Kidney tubule cell (primary cell): ENCODE measurements at places on chromosomes 16 and 17.

- peak; percentile 38 for DNase-seq
Measured at GRCh38 chr16:23339787-23340186, 37.7 kb downstream of the SCNN1B start.

DNA sequence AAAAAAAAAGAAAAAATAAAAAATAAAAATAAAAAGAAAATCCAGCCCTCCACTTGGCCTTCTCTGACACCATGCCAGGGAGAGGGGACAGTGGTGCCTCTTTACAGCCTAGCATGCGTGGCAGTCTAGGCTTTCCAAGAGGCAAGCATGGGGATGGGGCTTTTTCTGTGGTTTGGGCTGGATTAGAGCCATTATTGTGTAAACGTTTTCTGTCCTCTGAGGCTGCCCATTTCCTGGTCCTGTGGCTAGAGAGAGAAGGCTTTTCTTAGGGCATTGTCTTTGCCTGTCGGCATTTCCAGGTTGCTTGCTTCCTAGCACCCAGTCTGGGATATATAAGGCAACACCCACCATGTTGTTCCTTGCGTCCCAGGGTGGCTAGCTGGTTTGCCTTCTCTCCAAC lies 2.7 kb upstream of the DHRS7B start:
- DNase-seq: peak; percentile 44

GRCh38 chr16:24051125-24051524 lies 205.0 kb upstream of the CACNG3 start:
- DNase-seq: no peak

DNA sequence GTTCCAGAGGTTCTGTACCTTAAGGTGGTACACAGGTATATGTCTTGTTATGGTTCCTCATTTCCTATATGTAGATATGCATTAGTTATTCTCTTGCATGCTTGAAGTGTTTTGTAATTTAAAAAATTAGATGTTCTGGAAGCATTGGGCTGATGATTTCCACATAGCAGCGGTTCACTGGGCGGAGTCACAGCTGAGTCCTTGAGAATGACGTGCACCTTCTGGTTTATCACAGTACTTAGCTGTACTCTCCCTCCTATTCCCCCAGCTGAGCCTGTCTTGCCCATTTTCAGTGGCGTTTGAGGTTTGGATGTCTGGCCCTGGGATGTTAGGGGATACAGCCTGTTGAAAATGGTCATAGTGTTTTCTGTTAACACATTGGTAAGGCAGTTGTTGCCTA lies 327.1 kb downstream of the SNX29 start:
- DNase-seq: no peak

GRCh38 chr16:79656553-79657115 lies 56.1 kb upstream of the MAF start:
- DNase-seq: no peak

DNA sequence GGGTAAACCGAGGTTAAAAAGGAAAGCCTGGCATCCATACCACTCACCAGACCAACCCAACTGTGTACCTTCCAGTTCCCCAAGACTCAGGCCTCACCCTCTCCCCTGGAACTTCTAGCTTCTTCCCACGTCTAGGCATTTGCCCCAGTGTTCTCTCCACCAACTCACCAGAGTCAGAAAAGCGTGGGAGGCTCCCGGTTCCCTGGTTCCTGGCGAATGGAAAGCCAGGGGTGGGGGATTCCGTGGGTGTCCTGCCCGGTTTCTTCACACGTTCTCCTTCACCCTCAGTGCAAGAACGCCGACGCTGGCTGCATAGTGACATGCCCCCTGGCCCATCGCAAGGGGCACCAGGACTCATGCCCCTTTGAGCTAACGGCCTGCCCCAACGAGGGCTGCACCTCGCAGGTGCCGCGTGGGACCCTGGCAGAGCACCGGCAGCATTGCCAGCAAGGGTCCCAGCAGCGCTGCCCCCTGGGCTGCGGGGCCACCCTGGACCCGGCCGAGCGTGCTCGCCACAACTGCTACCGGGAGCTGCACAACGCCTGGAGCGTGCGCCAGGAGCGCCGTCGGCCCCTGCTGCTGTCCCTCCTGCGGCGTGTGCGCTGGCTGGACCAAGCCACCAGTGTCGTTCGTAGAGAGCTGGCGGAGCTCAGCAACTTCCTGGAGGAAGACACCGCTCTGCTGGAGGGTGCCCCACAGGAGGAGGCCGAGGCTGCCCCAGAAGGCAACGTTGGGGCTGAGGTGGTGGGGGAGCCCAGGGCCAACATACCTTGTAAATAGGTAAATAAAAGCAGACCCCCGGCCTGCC lies 1.7 kb downstream of the RNF151 start:
- no peak for DNase-seq

DNA sequence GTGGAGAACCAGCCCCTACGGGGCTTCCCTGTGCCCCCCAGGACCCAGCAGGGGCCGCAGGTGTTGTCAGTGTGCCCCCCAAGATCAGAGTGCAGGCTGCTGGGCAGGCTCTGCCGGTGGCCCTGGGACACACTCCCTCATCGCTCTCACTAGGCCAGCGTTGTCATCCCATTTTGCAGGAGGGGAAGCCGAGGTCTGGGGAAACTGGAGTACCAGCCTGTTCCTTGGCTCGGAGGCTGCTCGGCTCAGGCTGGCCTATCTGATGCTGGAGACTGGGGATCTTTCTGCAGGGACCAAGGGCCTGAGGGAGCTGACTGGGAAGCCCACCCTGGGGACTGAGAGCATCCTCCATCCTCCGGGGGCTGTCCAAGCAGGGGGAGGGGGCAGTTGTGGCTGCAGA lies 74.2 kb upstream of the CBX4 start:
- DNase-seq: no peak

DNA sequence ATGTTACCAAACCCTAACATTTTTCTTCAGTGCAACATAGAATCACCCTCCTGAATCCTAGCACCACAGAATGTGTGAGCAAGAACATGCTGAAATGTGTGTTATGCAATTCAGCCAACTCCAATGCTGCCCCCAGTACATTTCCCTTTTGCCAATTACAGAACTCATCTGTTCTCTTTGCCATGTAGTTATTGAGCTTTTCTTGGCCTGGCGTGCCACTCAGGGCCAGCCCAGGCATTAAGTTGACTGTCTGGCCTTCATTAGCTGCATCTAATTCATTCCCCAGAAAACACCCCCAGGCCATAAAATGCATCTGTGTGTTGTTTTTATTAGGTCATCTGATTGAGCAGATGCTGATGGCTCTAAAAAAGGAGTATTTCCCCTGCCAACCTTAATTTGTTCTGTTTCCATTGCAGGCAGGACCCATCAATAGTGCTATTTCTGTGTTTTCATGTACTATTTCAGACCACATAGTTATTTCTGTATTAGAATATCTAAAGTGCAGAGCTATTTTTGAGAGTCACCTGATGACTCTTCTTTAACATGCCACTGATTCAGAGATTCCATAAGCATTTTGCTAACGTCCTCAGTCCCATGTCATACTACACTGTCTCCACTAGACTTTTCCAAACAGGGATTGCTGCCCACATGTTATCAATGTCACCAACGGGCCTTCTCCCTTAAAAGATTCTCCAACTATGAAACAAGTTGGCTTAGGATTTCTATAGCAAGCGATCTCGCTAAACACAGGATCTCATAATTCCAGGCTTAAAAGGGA lies 969.7 kb downstream of the CDH11 start:
- no peak for DNase-seq

GRCh38 chr17:33892717-33893591 lies 362.1 kb upstream of the CCL2 start:
- no peak for DNase-seq

- no peak for DNase-seq
Measured at GRCh38 chr16:23826528-23827045, 9.2 kb upstream of the PRKCB start.

DNA sequence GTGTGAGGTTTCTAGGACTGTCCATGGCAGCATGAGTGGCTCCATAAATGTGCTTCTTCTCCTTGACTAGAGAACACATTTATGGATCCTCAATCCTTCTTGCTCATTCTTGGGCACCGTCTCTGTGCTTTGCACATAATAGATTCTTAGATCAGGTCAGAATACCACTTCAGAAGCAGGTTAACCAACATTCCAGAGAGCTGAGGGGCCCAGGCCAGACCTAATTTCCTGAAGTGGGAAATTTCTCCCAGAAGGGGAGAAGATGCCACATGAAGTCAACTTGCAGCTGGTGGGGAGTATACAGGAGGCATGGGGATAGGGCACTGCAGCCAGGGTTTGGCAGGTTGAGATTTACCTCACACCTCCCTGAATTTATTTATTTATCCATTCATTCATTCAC lies 24.4 kb upstream of the VAT1L start:
- peak; percentile 11 for DNase-seq

- peak; percentile 84 for DNase-seq
Measured at GRCh38 chr17:1724351-1724868, at the start of gene WDR81. WDR81 (plus strand) TSS chr17:1724704; CDS start chr17:1724960, 256 bp downstream.

- no peak for DNase-seq
Measured at GRCh38 chr17:77271411-77271810, 130.6 kb downstream of the SEC14L1 start.

DNA sequence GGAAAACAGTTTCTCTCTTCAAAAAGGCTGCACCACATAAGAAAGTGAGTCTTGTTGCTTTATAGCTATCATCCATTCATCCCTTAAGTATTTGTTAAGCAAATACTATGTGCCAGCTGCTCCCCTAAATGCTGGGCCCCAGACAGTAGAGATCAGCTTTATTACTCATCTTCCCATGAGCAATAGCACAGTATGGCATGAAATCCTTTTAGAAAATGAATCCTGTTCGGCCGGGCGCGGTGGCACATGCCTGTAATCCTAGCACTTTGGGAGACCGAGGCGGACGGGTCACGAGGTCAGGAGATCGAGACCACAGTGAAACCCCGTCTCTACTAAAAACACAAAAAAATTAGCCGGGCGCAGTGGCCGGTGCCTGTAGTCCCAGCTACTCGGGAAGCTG lies 99.5 kb downstream of the MYO1D start:
- DNase-seq: peak; percentile 59

DNA sequence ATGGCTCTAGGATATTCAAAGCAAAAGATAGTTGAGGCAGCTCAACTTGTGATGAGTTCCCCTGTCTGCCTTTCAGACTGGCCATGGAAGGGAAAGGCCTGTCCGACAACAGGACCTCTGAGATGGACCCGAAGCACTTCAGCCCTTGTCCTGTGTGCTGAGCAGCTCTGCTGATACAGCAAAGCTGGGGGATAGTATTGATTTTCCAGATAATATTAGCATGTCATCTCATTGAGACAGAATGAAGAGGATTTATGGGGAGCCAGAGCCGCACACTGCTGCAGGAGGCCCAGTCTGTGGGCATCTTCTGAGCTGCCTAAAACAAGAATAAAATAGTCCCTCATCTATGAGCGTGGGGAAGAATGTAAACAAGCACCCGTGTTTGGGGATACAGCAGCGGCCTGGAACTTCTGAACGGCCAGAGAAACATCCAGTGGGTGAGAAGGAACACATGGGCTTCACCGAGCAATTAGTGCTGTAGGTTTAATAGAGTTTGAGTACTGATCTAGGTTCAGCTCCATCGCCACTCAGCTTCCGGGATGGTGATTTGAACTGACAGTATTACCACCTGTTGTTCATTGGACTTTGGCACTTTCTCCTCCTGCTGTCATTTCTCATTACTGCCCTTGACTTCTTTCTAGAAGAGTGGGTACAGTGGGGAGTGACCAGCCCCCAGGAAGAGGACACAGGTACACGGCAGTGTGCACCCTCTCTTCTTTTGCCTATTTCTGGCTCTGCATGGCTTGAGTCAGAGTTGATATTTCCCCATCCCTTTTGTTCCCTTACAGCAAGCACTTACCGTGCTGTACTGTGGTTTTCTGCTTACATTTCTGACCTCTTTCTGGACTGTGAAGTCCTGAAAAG lies 96.5 kb upstream of the TBX2 start:
- DNase-seq: no peak

- peak; percentile 42 for DNase-seq
Measured at GRCh38 chr17:81518113-81518784, 5.7 kb upstream of the ACTG1 start.

- DNase-seq: no peak
Measured at GRCh38 chr17:49595328-49595727, 19.7 kb downstream of the NXPH3 start.

DNA sequence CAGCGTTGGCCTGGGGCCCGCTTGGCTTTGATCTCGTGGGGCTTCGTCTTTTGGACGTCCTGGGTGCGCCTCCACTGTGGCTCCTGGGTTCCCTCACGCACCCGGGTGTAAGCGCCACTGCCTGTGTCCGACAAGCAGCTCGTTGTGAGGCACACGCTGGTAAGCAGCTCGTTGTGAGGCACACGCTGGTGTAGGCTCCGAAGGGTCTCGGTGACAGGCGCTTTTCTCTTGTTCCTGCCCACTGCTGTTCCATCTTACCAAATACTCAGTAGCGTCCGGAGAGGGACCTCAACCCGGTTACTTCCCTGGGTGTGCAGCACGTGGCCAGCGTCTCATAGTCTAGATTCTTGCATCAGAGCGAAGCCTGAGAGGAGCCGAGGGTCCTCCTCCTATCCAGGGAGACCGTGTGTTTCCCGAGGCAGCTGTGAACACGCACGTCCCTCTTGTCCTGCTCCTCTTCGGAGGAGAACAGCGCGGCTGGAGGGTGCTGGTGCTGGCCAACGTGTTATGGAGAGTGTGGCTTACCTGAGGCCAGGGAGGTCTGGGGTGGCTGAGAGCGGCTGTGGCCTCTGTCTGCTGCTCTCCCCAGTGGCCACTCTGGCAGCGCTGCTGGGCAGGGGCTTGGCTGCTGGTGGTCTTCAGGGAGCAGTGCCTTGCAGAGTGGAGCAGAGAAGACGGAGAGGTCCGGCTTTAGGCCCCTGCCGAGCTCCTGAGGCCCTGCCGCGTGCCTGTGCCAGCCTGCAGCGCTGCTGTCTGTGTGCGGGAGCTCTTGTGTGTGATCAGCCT lies 32.1 kb upstream of the ZNF750 start:
- no peak for DNase-seq

GRCh38 chr16:70252355-70252988 lies 732 bp upstream of the EXOSC6 start:
- DNase-seq: peak; percentile 16

GRCh38 chr16:87538594-87538993 lies 45.8 kb upstream of the ZCCHC14 start:
- DNase-seq: no peak

DNA sequence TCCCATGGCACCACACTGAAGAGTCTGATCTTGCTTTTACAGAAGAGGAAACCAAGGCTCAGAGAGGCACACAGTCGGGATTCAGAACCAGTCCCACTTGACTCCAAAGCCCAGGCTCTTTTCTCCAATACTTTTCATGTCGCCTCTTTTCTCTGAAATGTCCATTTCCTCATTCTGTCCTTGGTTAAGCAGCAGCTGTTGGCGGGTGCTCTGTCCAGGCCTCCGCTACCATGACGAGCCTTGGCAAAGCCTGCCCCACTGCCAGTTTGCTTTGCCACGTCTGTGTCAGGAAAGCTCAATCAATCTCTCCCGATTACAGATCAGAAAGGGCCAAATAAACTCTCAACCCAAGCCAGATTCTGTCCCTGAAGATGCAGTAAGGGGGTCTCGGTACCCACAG lies 9.1 kb upstream of the CEP295NL start:
- DNase-seq: no peak

GRCh38 chr17:28484296-28484695 lies 10.9 kb downstream of the SLC13A2 start:
- no peak for DNase-seq

GRCh38 chr16:74605332-74605731 lies 1.6 kb downstream of the GLG1 start:
- DNase-seq: no peak

- no peak for DNase-seq
Measured at GRCh38 chr17:55462711-55463110, 41.1 kb upstream of the MMD start.

GRCh38 chr17:57008958-57009357 lies 31.0 kb downstream of the SCPEP1 start:
- no peak for DNase-seq
